Mammary epithelial cell (primary cell): ENCODE measurements at places on chromosomes 7 and 10.

GRCh38 chr10:129541200-129541599, 74.2 kb downstream of the MGMT start:
- DNase-seq: no peak

DNA sequence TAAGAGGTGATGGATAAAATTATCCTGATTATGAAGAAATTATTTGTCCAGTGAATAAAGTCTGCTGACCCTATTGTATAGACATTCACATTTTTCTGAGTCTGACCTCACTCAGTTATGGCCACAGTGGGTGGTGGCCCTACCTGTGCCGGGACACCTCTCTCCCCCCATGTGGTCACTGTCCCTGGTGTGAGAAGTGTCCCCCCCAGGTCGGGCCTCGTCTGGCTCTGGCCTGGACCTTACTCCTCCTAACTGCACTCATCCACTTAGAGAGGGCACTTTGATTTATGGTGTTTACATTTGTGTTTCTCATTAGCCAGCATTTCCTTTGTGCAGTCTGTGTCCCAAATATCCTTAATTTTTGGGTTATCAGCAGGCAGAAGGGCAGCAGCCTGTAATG, 59.6 kb upstream of the ZNF32 start:
- no peak for DNase-seq

DNA sequence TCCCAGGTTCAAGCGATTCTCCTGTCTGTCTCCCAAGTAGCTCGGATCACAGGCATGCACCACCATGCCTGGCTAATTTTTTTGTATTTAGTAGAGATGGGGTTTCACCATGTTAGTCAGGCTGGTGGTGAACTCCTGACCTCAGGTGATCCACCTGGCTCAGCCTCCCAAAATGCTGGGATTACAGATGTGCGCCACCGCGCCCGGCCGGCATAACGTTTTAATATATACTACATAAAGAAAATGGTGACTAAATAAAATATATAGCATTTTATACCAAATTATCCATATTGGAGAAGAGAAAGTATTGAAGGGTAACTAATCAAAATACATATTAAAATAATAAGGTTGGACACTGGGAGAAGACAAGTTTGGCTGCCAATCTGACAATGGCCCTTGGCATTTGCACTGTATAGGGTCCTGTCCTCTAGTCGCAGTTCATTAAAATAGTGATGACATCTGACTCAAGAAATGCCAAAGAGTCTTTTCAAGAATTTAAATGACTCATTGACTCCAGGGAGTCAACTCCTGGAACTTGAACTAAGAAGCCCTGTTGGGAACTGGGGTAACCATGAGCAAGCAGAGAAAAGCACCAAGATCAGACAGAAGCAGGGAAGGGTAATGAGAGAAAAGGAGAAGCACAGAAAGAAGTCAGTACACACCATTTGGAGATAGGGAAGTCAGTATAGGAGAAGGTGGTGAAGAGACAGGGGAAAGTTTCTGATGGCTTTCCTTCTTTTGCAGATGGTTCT, 91.1 kb downstream of the CH25H start:
- peak; percentile 80 for DNase-seq

DNA sequence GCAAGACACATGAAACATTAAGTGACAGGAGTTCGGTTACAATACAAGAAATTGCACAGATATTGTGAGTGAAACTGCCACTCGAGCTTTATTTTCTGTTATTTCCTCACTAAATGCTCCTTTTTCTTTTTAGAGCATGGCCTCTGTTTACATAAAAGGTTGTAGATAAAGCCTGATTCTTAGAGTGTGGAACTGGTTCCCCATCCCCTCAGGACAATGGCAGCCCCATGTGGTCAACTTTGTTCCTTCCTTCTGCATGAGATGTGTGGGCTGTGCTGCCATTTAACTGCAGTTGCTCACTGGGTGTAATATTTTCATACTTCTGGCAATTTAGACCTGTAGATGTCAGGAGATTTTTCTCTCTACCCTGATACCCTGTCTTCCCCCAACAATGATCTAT, 70.2 kb downstream of the LRGUK start:
- no peak for DNase-seq

DNA sequence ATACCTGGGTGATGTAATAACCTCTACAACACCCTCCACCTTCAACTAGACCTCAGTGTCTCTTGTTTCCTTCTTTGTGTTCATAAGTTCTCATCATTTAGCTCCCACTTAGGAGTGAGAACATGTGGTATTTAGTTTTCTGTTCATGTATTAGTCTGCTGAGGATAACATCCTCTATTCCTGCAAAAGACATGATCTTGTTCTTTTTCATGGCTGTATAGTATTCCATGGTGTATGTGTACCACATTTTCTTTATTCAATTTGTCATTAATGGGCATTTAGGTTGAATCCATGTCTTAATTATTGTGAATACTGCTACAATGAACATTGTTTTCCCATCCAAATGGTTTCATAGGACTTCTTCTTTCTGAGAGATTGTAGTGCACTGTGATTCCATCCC, 135.7 kb downstream of the MBL2 start:
- DNase-seq: no peak

DNA sequence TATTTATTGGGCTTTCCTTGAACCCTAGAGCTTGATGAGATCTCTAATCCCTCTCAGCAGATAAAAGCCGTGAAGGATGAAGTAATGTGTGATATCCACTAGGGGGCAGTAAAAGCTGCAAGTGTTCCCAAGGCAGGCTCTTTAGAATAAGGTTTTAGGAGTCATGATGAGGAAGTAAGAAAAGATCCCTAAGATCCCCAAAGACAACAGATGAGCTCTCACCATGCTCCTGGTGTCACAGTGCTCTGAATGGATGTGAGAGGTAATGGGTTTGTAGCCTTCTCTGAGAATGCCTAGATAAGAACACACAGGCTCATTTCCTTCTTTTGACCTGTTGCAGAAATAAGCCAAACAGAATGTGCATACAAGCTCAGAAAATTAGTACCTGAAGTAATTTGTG, 70.4 kb upstream of the ITPRID1 start:
- peak; percentile 46 for DNase-seq

- DNase-seq: no peak
These were observed 29.9 kb upstream of the PBLD start for GRCh38 chr10:68362590-68362989.

GRCh38 chr7:20062932-20063331, 154.3 kb downstream of the MACC1 start:
- no peak for DNase-seq

GRCh38 chr7:94243066-94243711, 151.5 kb upstream of the COL1A2 start:
- DNase-seq: no peak

DNA sequence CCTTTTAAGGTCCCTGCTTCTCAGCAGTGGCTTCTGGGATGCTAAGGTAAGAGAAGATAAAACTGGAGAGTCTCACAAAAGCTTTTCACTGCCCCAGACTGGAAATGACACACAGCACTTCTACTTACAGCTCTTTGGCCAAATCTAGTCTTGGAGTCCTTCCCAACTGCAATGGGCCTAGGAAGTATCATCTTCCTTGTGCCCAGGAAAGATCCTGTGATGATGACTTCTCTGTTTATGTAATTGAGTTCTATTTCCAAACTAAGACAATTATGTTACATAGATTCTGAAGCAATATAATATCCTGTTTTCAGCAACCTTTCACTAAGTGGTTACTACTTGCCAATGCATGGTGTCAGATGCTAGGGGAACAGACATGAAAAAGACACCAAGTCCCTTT, 234.1 kb downstream of the PTEN start:
- DNase-seq: no peak

GRCh38 chr10:105535478-105535877, 894.4 kb downstream of the SORCS3 start:
- DNase-seq: no peak

DNA sequence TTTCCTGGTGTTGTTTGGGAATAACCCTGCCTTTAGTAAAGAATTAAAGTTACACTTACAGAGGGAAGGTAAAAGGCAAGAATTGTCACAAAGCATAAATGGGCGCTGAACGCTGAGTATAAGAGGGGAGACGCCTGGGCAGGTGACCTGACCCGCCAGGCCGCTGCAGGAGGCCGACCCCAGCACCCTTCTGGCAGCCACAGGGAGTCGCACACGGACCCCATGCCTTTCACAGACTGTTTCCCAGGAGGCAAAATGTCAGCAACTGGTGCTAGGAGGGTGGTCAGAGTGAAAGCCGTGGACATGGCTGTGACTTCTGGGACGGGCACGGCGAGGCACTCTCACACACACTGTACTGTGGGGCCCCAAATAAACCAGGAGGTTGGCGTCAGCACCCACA, 288.2 kb downstream of the WDR37 start:
- no peak for DNase-seq

DNA sequence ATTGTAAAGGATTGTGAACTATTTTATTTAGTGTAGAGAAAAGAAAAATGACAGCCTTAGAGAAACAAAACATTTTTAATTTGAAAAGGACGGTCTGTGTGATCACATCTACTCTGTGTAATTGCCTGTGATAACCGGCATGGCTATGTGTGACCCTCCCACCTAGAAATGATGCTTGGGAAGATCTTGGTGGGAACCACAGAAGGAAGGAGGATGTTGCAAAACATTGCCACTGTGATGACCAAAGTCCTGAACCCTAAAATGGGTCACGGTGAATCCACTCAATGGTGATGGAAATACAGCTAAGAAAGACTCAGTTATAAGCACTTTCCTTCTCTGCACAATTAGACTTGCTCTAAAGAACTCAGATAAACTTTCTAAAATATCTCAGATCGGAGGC, 221.3 kb upstream of the FRMD4A start:
- DNase-seq: no peak

DNA sequence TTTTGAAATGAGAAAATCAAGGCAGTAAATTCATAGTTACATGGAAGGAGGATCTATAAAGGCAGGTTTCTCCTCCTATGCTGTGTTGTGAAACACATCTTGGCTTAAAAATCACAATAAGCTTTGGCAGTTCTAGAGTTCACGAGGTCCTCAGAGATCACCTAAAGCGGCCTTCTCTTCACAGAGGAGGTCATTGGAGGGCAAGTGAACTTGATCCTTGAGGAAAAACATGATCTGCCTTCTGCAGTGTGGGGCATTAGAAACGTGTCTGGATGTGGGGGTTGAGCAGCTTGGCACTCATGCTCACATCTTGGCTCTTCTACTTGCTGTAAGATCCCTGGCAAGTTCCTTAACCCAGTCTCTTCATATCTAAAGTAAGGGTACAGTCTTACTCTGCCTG, 96.1 kb upstream of the BMPER start:
- DNase-seq: no peak

DNA sequence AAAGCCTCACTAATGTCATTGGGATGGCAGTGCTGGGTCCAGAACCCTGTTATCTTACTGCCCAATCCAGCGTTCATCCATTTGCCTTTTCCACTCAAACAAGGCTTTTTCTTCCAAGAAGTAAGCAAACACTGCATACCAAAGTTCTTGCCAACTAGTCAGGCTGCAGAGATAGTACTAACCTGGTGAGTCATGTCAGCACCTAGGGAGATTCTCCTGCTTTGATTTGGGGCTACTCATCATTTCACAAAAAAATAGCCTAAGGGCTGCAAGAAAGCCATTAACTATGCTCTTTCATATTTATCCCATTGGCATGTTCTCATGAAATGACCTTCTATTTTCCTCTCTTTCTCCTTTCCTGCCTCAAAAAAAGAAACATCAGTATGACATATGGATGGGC, 142.6 kb downstream of the TWIST1 start:
- peak; percentile 90 for DNase-seq

DNA sequence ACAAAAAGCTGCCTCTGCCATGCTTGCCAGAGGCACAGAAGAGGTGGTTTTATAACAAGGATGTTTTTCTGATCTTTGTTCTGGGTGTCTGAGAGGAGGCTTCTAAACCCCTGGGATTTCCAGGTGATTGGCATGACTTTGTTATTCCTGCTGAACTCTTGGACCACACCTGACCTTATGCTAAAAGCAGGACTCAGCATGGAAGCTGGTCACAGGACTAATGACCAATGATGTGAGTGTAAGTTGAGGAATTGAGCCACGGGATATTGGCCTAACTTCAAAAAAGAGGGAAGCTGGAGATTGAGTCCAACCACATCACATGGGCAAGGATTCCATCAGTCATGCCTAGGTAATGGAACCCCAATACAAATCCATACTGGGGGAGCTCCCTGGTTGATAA, 437.9 kb downstream of the POM121L12 start:
- DNase-seq: no peak

GRCh38 chr10:133126431-133127290, 33.4 kb upstream of the KNDC1 start:
- no peak for DNase-seq

- DNase-seq: no peak
These were observed 34.0 kb downstream of the AHCYL2 start for GRCh38 chr7:129258649-129259389.

GRCh38 chr7:52862321-52862720, 173.1 kb upstream of the POM121L12 start:
- no peak for DNase-seq

DNA sequence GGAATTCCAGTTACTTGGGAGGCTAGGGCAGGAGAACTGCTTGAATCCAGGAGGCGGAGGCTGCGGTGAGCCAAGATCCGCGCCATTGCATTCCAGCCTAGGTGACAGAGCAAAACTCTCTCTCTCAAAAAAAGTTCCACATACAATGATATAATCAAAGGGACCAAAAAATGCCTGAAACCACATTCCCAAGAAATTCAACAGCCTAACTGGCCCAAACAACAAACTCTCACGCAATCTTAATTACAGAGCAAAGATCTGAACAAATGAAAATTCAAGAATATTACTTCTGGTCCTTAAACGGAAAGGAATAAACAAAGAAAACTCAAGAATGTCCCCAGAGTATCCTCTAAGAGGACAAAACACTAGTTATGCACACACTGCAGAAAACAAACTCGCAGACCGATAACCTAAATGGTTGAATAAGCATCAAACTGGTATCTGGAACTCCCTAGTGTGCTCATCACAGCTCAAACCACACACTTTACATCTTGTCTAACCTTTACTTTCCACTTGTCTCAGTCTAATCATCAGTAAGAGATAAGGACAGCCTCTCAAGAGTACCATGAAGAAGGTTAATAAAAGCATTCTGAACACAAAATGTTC, 3.7 kb downstream of the OGA start:
- no peak for DNase-seq

DNA sequence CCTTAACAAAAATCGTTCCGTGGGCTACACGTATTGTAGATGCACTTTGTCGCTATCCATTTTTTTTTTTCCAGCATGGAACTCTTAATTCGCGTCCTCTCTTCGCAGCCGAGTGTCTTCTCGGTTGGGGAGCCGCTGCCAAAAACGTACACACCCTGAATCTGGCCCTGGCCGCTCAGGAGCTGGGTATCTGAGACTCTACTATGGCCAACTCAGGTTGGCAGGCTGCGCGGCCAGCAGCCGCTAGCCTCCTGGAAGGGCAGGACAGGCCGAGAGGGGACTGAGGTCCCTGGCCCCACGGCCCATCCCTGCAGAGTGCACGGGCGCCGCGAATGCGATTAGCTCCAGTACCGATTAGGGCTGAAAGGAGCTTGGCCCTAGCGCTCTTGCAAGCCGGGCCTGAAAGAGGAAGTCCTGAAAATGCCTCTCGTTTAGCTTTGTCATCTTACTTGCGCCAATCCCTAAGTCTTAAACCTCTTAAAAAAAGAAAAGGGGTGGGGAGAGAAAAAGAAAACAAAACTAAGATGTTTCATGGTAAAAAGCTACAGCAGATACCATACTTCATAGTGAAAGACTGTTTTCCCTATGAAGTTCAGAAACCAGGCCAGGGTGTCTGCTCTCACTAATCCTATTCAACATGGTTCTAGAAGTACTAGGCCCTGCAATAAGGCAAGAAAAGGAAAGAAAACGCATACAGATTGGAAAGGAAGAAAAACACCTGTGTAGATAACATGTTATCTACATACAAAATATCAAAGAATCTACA, 113.2 kb upstream of the RHEB start:
- peak; percentile 40 for DNase-seq

GRCh38 chr7:121328508-121329190, at the start of gene WNT16:
TSS of gene WNT16 (plus strand) at chr7:121329000. CDS start at chr7:121329293, 293 bp downstream.
- no peak for DNase-seq

- no peak for DNase-seq
These were observed 68.7 kb downstream of the CAMK1D start for GRCh38 chr10:12418000-12418399.
